ENCODE measurements at places on chromosomes 11 and 22. TPM values are rescaled to one million over a fixed set of nuclear protein-coding genes. Genes with fewer than 3 reads are reported as not detected.

DNA sequence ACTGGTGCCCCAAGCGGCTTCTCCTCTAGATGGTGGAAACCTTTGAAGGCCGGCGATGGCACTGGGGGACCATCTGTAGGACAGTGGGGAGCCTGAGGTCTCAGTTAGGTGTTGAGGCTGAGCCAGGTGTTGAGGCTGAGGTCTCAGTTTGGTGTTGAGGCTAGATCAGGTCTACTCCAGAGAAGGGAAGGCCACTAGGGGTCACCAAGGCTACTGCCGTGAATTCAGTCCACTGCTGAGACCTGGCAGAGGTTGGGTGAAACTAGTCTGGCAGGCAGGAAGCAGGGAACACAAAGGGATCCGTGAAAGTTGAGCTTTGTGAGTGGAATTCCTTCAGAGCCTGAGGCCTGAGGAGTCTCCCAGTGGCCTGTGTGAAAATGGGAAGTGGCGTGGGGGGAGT is 123.8 kb upstream of the FGF3 start:
- H3K4me1 ChIP-seq, result no peaks in the 10 kb centered on the region
- H3K27me3 ChIP-seq, result no peaks in the 10 kb centered on the region
- no peak overlapping the region for H3K27ac ChIP-seq

The TUBA8 gene
- 0.58 TPM for total RNA-seq

The OR52A1 gene
- not detected for total RNA-seq

DNA sequence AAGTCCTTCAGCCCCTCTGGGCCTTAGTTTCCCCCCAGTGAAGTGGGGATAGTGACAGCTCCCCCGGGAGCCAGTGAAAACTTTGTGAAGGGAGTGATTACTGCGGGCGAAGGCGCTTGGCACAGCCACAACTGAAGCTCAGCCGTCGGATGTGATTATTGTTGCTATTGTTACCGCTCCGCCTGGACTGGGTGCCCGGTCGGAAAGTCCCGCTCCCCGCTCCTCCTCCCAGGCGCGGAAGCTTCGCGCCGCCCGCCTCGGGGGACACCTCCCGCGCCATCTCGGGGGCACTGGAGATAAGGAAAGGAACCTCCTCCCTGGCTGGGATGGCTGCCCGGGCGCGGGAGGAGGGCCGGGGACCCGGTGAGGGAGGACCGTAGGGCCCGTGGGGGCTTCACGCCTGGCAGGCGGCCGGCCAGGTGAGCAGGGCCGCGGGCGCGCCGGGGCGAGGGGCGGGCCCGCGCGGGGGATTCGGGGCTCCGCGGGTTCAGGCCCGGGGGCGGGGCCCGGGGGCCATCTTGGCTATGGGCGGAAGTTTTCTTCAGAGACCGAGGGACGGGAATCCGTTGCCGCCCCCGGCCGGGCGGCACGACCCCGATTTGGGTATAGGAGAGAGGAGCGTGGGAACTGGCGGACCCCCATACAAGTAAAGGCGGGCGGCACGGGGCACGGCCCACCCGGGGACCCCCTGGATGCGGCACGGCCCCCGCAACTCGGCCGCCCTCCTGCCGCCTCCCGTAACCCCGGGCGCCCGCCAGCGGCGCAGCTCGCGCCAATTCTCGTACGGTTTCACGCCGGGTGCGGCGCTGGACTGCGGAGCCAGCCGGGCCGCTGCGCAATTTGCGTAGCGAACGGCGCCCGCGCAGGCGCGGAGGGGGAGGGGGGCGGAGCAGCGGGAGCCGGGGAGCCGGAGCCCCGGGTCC is at the start of gene GPR137:
Gene GPR137 (plus strand): TSS at position 887 of the 923 bp plus-strand sequence. CDS start 677 bp downstream, outside the sequence.
- peaks cover 5% of the 10 kb centered on the region for H3K4me1 ChIP-seq
- H3K27ac ChIP-seq, result peak within 1 kb of the TSS; percentile 83
- DNase-seq, result peak; percentile 91
- H3K36me3 ChIP-seq, result no peaks in the 10 kb centered on the region
- no peaks in the 10 kb centered on the region for H3K27me3 ChIP-seq

The UBQLNL gene
- not detected for total RNA-seq

- no peaks in the 10 kb centered on the region for H3K27me3 ChIP-seq
- no peaks in the 10 kb centered on the region for H3K4me1 ChIP-seq
- H3K36me3 ChIP-seq, result no peaks in the 10 kb centered on the region
- H3K27ac ChIP-seq, result no peak overlapping the region
- no peak for DNase-seq
Measured at GRCh38 chr11:123903932-123904331, 2.0 kb downstream of the OR8D4 start.

DNA sequence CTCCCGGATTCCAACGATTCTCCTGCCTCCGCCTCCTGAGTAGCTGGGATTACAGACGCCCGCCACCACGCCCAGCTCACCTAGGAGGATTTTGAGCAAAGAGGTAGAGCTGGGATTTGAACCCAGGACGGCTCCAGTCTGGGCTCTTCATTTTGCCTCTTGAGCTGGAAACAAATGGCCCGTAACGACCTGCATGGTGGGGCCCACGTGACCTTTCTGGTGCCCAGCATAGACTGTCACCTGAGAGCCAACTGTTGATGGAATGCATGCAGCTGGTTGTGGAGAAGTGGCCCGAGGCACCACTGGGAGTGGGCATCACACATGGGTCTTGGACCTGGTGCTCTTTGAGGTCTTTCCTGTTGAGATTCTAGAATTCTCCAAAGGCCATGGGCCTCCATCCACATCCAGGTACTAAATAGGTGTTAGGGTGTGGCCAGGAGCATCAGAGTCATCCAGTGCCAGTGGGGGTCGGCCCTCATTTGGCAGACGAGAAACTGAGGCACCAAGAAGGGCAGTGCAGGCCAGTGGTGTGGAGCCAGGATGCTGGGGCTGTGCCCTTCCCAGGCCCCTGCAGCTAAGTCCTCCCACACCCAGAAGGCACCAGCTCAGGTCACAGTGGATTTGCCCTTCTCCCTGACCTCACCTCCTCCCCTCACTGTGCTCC is 3.9 kb downstream of the ATF4 start:
- H3K4me1 ChIP-seq, result peaks cover 50% of the 10 kb centered on the region
- no peak for DNase-seq
- H3K27ac ChIP-seq, result no peak overlapping the region
- H3K36me3 ChIP-seq, result peaks cover 20% of the 10 kb centered on the region
- no peak overlapping the region for H3K4me3 ChIP-seq

- no peaks in the 10 kb centered on the region for H3K27me3 ChIP-seq
- no peaks in the 10 kb centered on the region for H3K36me3 ChIP-seq
- peaks cover 2% of the 10 kb centered on the region for H3K4me1 ChIP-seq
- no peak for DNase-seq
- H3K27ac ChIP-seq, result no peak overlapping the region
Measured at GRCh38 chr22:43006753-43007152, 8.2 kb downstream of the PACSIN2 start.

- DNase-seq, result no peak
- no peak overlapping the region for H3K4me3 ChIP-seq
- H3K27me3 ChIP-seq, result no peaks in the 10 kb centered on the region
- no peak overlapping the region for H3K27ac ChIP-seq
- no peaks in the 10 kb centered on the region for H3K36me3 ChIP-seq
- H3K4me1 ChIP-seq, result no peaks in the 10 kb centered on the region
Measured at GRCh38 chr11:111098091-111098490, 147.4 kb upstream of the POU2AF2 start.

The PTPN5 gene
- total RNA-seq, result not detected

GRCh38 chr22:30763815-30764673 is 69.4 kb downstream of the OSBP2 start:
- H3K4me3 ChIP-seq, result no peak overlapping the region
- no peaks in the 10 kb centered on the region for H3K27me3 ChIP-seq
- no peak overlapping the region for H3K27ac ChIP-seq
- no peaks in the 10 kb centered on the region for H3K36me3 ChIP-seq
- H3K4me1 ChIP-seq, result no peaks in the 10 kb centered on the region

The CCDC116 gene
- not detected for total RNA-seq

The APOL4 gene
- 1.1 TPM for total RNA-seq

DNA sequence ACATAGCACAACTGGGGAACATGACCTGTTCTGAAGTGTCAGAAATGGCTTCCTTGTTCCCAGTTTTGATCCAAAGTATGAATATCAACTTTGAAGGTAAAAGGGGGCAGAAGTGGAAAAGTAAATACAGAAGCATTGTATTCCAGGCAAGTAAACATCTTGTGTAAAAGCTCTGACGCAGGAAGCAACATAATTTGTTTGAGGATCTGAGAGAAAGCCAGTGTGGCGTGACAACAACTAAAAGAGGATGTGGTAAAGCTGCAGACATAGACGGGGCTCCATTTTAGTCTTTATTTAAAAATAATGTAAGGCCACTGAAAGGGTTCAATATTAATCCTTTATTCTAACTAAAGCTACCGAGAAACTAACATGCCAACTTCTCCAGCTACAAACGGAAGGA is 310.2 kb downstream of the DLG2 start:
- no peak overlapping the region for H3K27ac ChIP-seq
- no peaks in the 10 kb centered on the region for H3K4me1 ChIP-seq
- H3K27me3 ChIP-seq, result no peaks in the 10 kb centered on the region
- no peak for DNase-seq
- H3K36me3 ChIP-seq, result no peaks in the 10 kb centered on the region
- H3K4me3 ChIP-seq, result no peak overlapping the region

DNA sequence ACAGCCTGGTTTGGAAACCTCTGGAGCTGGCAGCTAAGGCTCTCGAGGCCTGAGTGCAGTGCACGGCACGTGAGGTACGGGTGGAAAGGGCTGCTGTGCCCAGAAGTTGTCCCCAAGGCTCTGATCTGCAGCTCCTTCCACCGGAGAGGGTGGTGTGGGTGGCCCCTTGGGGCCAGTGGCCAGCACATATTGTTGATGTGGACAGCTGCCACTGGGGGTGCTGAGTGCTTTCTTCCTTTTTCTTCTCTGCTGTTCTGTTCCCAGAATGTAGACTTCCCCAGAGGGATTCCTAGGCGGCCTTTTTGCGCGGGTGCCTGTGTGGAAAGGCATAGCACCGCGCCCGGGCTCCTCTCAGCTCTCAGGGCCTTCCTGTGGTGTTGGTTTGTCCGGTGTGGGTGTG is 1476.5 kb downstream of the TBC1D22A start:
- H3K36me3 ChIP-seq, result no peaks in the 10 kb centered on the region
- no peak overlapping the region for H3K4me3 ChIP-seq
- H3K4me1 ChIP-seq, result no peaks in the 10 kb centered on the region
- no peak for DNase-seq

The ELMOD1 gene
- total RNA-seq, result 0.42 TPM

The MUC5B gene
- total RNA-seq, result 0.80 TPM

The DBX1 gene
- not detected for total RNA-seq

DNA sequence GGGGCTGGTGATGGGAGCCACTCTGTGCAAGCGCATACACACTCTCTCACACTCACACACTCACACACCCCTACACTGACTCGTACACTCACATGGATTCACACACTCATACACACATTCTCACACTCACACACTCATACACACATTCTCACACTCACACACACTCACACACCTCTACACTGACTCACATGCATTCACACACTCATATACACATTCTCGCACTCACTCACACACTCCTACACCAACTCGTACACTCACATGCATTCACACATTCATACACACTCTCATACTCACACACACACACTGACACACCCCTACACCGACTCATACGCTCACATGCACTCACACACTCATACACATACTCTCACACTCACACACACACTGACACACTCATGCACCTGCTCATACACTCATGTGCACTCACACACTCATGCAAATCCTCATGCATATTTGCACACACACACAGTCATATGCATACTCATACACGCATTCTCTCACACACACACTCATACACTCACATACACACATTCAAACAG is 5.1 kb downstream of the KRTAP5-11 start:
- peaks cover 5% of the 10 kb centered on the region for H3K4me1 ChIP-seq
- H3K36me3 ChIP-seq, result no peaks in the 10 kb centered on the region

GRCh38 chr11:94401773-94402265 is 600 bp upstream of the GPR83 start:
- H3K27ac ChIP-seq, result no peak overlapping the region
- H3K4me1 ChIP-seq, result no peaks in the 10 kb centered on the region

DNA sequence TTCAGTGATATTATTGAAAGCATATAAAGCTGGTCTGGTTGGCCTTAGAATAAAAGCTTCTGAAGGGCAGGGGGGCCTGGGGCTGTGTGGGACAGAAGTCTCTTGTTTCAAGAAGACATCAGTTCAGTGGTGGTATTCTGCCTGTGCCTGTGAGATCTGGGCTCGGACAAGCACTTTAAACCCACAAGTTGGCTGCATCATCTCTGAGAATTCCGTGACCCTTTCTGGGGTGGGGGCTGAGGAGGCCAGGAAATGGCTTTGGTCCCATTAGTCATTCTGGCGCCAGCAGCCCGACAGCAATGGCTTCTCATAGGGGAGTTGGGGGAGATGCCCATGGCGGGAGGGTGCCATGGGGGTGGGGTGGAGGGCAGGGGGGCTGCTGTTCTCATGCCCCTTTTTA is 104.1 kb downstream of the PKNOX2 start:
- no peaks in the 10 kb centered on the region for H3K27me3 ChIP-seq
- DNase-seq, result no peak
- no peaks in the 10 kb centered on the region for H3K36me3 ChIP-seq

DNA sequence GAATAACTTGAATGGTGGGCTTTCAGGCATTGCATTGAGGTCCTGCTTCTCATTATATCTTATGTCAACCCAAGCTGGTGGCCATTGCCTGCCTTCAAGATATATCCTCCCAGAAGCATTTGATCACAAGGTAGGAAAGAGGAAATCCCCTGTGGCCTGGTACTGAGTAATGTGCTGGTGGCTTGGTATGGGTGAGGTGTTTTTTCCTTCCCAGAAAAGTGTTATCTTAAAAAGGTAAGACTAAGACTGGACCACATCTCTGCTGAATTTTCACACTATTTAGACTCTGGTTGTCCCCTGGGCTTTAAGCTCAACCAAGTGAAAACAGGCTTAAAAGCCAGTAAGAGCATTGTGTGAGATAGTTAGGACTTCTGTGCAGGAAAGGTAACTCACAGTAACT is 3.7 kb downstream of the INSC start:
- no peaks in the 10 kb centered on the region for H3K36me3 ChIP-seq
- DNase-seq, result no peak
- H3K4me1 ChIP-seq, result no peaks in the 10 kb centered on the region
- H3K4me3 ChIP-seq, result no peak overlapping the region

DNA sequence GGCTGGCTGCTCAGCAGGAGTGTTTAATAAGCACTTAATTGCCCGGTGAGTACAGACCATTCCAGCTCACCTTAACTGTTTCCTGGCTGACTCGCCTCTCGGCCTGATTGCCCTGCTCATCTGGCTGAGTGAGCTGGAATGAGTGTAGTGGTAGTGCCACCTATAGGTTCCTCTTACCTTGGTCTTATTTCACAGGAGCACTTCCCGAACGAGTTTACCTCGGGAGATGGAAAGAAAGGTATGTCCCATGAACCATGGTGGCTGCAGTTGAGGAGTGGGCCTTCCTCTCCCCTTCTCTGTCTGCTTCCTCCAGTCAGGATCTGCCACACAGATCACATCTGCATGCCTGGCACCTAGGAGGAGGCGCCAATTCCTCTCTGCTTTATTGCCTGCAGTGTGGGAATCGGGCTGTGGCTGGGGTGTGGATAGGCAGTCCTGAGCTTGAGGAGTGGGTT is 26.7 kb downstream of the UPB1 start:
- H3K36me3 ChIP-seq, result peaks cover 27% of the 10 kb centered on the region
- H3K4me3 ChIP-seq, result no peak overlapping the region
- no peak overlapping the region for H3K27ac ChIP-seq
- DNase-seq, result peak; percentile 55
